ENCODE measurements at places on chromosomes 2 and 18.

GRCh38 chr2:140814141-140814540, 1316.7 kb downstream of the LRP1B start:
- no peak for DNase-seq

GRCh38 chr2:33620-34019, 12.7 kb downstream of the FAM110C start:
- no peak for DNase-seq

DNA sequence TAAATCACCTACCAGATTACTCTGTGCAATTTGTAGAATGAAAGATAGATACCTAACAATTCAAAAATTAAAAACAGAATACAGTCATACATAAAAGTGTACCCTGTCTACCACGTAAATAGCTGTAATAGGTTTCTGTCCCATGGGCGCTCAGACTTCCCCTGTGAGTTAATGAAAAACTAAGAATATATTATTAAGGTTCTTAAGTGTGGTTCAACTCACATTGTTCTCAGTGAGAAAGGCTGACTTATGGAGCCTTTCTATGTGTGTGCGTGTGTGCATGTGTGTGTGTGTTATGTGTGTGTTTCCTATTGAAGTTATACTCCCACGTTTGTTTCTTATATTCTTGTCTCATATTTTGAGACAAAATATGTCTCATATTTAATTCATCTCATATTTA, 114.6 kb upstream of the CD302 start:
- no peak for DNase-seq

GRCh38 chr18:37450434-37451132, 115.0 kb downstream of the CELF4 start:
- peak; percentile 68 for DNase-seq

DNA sequence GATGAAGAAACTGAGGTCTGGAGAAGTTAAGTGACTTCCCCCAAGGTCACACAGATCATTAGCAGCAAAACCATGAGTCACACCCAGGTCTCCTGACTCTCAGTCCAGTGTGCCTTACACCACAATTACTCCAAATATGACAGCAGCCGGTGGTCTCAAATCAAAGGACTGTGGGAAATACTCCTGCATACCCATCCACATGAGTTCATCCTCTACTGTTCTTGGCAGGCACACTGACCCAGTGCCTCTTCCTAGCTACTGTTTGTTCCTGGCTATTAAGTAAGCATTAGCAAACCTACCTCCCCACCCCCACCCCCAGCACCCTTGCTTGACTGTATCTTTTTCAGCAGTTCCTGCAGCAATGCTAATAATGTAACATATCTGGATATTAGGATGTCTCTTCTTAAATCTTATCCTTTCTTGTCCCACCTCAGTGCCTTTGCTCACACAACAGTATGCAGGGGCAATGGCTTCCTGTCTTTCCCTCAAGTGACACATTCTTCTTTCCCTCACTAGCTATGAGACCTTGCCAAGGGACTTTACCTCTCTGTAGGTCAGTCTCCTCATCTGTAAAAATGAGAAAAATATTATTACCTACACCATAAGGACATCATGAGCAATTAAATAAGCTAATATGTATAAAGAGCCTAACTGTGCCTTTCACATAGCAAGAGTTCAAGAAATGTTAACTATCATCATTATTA, 46.2 kb downstream of the FAM98A start:
- DNase-seq, result no peak

DNA sequence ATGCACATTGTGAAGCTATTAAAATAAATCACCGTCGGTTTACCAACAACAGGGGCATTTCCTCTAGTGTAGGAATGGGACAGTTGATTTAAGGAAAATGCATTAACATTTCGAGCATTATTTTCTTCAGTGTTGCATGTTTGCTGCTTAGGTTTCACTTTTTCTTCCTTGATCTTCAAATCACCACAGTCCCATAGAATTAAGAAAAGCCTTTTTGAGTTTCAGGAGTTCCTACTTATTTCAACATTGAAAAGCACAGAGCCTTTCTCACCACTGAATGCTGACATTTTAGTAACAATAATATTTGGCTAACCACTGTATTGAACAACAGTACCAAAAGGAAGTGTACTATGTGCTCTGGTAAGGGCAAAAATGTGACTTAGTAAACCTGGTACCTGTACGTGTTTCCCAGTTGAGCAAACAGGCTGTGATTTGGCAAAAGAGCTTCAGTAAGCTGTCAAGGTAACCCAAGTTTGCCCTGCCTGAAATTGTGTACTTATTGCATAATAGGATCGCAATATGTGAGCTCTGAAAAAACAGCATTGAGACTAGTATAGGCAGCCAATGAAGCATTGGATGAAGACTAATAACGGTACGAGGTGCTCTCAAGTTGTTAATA, 2.2 kb downstream of the LRRTM4 start:
- no peak for DNase-seq

GRCh38 chr18:44541159-44541558, 139.5 kb upstream of the SETBP1 start:
- no peak for DNase-seq

All from NCI-H774 (cell line).